ENCODE measurements at places on chromosomes 3 and 15. TPM values are rescaled to one million over a fixed set of nuclear protein-coding genes. Genes with fewer than 3 reads are reported as not detected.

GRCh38 chr3:125150525-125151441 is 61.8 kb downstream of the SLC12A8 start:
- H3K36me3 ChIP-seq = no peaks in the 10 kb centered on the region
- no peak overlapping the region for H3K4me3 ChIP-seq
- H3K27me3 ChIP-seq = no peaks in the 10 kb centered on the region

GRCh38 chr3:14413381-14414071 is 11.1 kb downstream of the SLC6A6 start:
- peaks cover 44% of the 10 kb centered on the region for H3K4me1 ChIP-seq
- H3K27ac ChIP-seq = peak overlapping the region; percentile 48
- H3K27me3 ChIP-seq = no peaks in the 10 kb centered on the region
- DNase-seq = peak; percentile 84
- no peak overlapping the region for H3K4me3 ChIP-seq

- peaks cover 14% of the 10 kb centered on the region for H3K36me3 ChIP-seq
- no peaks in the 10 kb centered on the region for H3K27me3 ChIP-seq
- no peak for DNase-seq
- H3K4me3 ChIP-seq = no peak overlapping the region
- H3K27ac ChIP-seq = no peak overlapping the region
- no peaks in the 10 kb centered on the region for H3K4me1 ChIP-seq
These were observed 95.1 kb downstream of the FOXP1 start for GRCh38 chr3:71488391-71488809.

DNA sequence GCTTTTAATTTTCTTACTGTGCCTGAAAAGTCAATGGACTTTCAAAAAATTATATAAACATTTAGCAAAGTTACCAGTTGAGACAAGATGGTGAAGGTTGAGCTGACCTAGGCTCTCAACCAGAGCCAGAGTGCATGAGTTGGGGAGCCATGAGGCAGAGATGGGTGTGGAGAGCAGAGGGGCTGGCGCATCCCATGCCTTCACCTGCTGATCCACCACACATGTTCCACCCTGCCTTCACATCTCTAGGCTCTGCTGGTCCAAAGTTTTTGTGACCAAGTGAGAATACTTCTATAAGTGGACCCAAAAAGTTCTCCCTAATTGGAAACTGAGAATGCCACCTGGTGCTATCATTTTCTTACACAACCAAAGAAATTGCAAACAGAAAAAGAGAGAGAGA is 47.3 kb downstream of the CCR3 start:
- H3K36me3 ChIP-seq = no peaks in the 10 kb centered on the region
- H3K27me3 ChIP-seq = no peaks in the 10 kb centered on the region
- H3K4me1 ChIP-seq = no peaks in the 10 kb centered on the region
- H3K4me3 ChIP-seq = no peak overlapping the region
- DNase-seq = no peak
- no peak overlapping the region for H3K27ac ChIP-seq

DNA sequence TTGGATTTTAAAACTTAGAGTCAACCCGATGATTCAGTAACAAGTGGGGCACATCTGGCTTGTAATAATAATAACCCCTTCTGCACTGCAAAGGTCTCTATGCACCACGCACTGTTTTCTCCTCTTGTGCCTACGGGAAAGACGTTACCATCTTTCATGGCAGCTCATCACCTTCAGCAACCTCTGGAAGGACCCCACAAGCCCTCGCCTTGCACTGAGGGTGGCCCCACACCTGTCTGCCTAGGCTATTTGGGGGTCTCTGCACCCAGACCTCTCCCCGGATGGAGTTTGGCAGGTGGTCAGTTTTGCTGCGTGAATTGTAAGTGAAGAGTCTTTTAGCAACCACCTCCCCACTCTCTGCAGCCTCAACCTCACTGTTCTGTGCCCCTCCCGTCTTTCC is 138.6 kb upstream of the MEF2A start:
- H3K4me3 ChIP-seq = no peak overlapping the region
- no peak overlapping the region for H3K27ac ChIP-seq
- peak; percentile 30 for DNase-seq
- peaks cover 17% of the 10 kb centered on the region for H3K4me1 ChIP-seq
- no peaks in the 10 kb centered on the region for H3K36me3 ChIP-seq

GRCh38 chr3:152779653-152780052 is 55.3 kb upstream of the P2RY1 start:
- no peak for DNase-seq
- no peak overlapping the region for H3K27ac ChIP-seq
- no peaks in the 10 kb centered on the region for H3K27me3 ChIP-seq
- no peak overlapping the region for H3K4me3 ChIP-seq
- H3K4me1 ChIP-seq = no peaks in the 10 kb centered on the region

GRCh38 chr15:98789020-98789419 is 140.7 kb downstream of the IGF1R start:
- no peak overlapping the region for H3K4me3 ChIP-seq
- H3K27me3 ChIP-seq = no peaks in the 10 kb centered on the region
- DNase-seq = no peak
- peaks cover 26% of the 10 kb centered on the region for H3K4me1 ChIP-seq
- H3K27ac ChIP-seq = no peak overlapping the region
- no peaks in the 10 kb centered on the region for H3K36me3 ChIP-seq

DNA sequence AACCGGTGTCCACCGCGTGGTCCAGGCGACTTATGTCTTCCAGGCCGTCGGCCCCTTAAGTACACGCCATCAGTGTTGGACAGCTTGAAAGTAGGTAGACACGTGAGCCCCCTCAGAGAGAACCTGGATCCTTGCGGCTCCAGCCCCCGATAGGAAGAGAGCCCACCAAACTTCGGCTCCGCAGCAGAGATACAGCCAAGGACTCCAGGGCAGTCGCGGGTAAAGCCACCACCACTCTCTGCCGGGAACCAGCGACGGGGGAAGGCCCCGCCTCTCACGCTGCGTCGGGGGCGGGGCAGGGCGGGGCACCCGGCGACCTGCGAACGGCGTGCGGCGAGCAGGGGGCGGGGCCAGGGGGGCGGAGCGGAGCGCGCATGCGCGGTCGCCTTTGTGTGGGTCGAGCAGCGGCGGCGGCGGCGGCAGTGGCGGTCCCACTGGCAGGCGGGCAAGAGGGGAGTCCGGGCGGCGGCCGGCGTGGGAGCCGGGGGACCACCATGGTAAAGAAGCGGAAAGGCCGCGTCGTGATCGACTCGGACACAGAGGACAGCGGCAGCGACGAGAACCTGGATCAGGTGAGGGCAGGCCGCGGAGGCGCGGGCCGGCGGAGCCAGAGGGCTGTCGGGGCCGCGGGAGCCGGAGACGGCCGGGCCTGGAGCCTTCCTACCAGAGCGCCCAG is at the start of gene RTF1:
TSS of gene RTF1 (plus strand) at position 354 of the 676 bp plus-strand sequence. CDS start at position 375, 21 bp downstream.
- H3K36me3 ChIP-seq = no peaks in the 10 kb centered on the region
- H3K27ac ChIP-seq = peak within 1 kb of the TSS; percentile 87
- H3K27me3 ChIP-seq = no peaks in the 10 kb centered on the region
- H3K4me1 ChIP-seq = peaks cover 32% of the 10 kb centered on the region
- H3K4me3 ChIP-seq = peak within 1 kb of the TSS; percentile 99

DNA sequence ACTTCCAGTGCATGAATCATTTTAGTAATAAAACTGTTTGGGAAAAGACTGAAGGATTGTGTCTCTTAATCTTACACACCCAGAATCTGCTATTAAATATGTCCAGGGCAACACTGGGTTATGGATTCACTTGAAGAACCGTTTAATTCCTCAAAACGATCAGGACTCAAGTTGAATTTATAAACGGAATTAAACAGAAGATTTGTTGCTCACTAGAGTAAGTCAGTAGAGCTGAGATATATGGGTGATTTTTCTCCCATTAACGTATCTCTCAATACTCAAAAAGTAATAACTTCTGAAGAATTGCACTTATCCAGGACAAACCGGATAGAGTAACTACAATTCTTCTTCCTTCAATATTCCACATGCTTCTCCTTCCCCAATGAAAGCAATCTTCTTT is 41.1 kb upstream of the LIPC start:
- no peaks in the 10 kb centered on the region for H3K27me3 ChIP-seq
- no peak overlapping the region for H3K27ac ChIP-seq
- DNase-seq = no peak

DNA sequence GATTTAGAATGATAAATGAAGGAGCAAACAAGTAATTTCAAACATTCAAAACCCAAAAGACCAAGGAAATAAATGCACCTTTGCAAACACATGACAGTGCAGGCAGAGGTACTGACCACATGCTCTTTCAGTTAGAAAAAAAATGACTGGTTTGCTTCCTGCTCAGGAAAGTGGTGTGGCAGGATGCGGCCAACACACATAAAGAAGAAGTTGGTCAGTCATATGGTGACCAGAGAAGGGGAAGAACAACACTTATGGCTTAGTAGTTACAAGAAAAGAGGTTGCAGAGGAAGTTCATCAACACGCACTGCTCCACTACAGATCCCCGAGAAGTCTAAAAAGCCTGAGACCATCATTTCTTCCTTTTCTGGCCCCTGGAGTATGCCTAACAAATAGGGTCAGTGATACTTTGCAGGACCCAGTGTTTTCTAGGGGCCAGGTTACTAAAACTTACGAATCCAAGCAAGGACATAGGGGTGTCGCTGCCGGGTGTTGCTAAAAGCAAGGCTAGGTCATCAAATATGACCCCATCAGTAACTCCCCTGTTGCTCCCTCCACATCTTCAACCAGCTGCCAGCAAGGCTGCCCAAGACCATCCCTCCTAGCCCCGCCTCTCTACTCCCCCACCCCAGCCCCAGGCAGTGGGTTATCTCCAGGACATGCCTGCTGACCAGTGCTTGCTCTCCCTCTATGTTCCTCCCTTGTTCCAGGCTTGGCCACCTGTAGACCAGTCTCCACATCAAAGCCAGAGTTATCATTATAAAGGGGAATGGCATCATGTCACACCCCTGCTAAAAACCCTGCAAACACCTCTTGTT is 11.2 kb downstream of the ATP8B4 start:
- no peak overlapping the region for H3K4me3 ChIP-seq
- DNase-seq = no peak
- no peaks in the 10 kb centered on the region for H3K36me3 ChIP-seq
- H3K27me3 ChIP-seq = no peaks in the 10 kb centered on the region
- peaks cover 4% of the 10 kb centered on the region for H3K4me1 ChIP-seq

DNA sequence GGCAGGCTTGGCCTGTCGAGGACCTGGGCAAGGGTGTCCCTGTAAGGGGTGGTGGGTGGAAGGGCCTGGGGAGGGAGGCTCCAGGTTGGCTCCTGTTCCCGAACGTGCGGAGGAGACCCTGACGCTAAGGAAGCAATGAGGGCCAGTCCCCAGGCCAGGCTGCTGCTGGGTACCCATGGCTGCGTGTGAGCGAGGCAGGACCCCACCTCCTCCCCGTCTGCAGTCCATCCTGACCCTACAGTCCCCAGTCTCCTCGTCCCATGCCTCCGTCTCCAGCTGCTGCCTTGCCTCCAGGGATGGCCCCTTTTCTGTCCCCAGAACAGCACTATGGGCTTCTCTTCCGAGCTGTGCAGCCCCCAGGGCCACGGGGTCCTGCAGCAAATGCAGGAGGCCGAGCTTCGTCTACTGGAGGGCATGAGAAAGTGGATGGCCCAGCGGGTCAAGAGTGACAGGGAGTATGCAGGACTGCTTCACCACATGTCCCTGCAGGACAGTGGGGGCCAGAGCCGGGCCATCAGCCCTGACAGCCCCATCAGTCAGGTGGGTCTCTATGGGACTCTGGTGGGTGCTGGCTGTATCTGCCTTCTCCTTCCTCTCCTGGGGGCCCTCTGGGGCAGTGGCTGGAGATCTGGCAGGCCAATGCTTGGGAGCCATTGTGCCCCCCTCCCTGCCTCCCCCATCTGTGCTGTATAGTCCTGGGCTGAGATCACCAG is 571 bp downstream of the FES start:
- no peaks in the 10 kb centered on the region for H3K27me3 ChIP-seq
- no peak for DNase-seq
- peak overlapping the region; percentile 96 for H3K27ac ChIP-seq

DNA sequence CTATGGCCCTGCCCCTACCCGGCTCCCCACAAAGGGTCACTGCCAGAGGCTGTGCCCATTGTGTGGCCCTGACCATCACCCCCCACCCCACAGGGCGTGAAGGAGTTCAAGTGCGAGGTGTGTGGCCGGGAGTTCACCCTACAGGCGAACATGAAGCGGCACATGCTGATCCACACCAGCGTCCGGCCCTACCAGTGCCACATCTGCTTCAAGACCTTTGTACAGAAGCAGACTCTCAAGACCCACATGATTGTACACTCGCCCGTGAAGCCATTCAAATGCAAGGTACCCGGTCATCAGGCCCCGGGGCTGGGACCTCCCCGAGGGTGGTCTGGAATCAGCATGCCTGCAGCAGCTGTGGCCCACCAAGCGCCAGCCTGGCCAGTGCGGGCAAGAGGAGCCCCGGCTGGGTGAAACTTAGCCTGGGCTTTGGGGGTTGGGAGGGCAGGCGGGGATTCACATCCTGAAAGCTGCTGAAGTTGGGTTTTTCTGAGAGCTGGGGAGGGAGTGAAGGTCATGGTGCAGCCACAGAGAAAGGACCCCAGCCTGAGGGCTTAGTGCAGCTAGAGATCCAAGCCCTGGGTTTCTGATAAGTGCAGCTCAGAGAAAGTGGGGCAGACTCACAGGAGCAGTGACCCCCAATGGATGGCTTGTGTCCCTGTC is 29.2 kb downstream of the IDH2 start:
- H3K27ac ChIP-seq = no peak overlapping the region
- DNase-seq = no peak
- peaks cover 15% of the 10 kb centered on the region for H3K4me1 ChIP-seq
- H3K4me3 ChIP-seq = no peak overlapping the region
- H3K36me3 ChIP-seq = peaks cover 40% of the 10 kb centered on the region

DNA sequence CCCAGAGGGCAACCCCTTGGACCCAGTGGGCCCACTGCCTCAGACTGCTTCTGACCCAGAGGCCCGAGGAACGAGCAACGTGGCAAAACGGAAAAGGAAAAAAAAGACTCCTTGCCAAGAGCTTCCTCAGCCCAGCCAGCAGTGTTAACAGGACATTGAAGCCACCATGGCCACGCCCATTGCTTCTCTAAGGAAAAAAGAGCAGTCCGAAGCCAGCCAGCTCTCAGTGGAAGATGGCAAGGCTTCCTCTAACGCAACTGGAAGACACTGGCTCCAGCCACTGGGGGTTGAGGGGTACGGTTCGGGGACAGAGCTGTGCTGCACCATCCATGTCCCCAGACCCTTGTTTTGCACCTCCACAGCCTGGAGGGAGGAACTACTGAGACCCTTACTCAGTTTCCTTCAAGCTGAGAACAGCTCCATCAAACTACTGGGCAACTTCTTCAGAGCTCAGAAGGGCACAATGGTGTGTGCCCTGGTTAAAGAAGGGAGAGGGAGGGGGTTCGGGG is 10.7 kb downstream of the BMF start:
- peaks cover 96% of the 10 kb centered on the region for H3K4me1 ChIP-seq
- no peaks in the 10 kb centered on the region for H3K27me3 ChIP-seq
- no peak overlapping the region for H3K4me3 ChIP-seq
- peak overlapping the region; percentile 91 for H3K27ac ChIP-seq
- peak; percentile 67 for DNase-seq

- no peak overlapping the region for H3K4me3 ChIP-seq
- DNase-seq = no peak
These were observed 12.8 kb upstream of the MOBP start for GRCh38 chr3:39454591-39455217.

SEMA5B gene
- total RNA-seq = 2.3 TPM

KIF7 gene
- total RNA-seq = 2.1 TPM

TEX55 gene
- total RNA-seq = not detected

AGBL1 gene
- total RNA-seq = 6.5 TPM

GATM gene
- total RNA-seq = 7.2 TPM

TNIK gene
- 35.3 TPM for total RNA-seq

All from upper lobe of right lung (tissue), 1 donor.